ENCODE measurements at places on chromosomes 12 and 14.

DNA sequence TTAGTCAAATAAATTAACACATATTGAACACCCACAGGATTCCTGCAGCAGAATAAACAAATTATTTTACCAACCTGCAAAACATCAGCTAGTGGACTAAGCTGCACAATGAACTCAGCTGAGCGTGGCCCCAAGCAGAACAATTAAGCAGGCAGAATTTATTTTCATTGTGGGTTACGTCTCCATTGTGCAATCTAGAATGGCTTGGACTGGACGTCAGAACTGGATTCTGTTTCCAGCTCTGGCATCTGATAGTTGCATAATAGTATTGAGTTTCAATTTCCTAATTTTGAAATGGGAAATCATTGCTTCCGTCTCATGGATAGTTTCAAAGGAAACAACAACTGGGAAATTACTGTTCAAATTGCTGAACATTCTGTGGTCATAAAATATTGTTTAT, 35.5 kb upstream of the RERG start:
- no peak for DNase-seq

- DNase-seq = no peak
Observed at GRCh38 chr12:85642808-85643207, 193.4 kb downstream of the RASSF9 start.

DNA sequence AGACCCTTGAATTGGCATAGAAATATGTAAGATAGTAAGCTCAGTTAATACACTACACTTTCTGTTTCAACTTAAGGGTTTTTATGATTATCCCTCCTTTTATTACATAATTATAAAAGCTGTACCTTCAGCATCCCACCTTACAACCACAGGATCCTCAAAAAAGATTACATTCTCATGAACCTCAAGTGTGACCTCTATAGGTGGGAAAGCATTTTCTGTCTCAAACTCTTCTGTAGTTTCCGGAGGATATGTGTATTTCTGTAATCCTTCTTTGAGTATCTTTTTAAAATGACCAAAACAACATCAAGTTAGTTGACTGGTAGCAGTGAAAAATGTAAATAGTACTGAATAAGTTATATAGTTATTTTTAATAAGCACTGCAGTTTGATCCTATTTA, 75.9 kb downstream of the DNAI7 start:
- DNase-seq = no peak

- DNase-seq = no peak
Observed at GRCh38 chr14:22472466-22472865, 116.6 kb downstream of the DAD1 start.

- no peak for DNase-seq
Observed at GRCh38 chr12:5944053-5944452, 1.0 kb downstream of the ANO2 start.

GRCh38 chr12:27859648-27860047, 79.6 kb upstream of the MANSC4 start:
- no peak for DNase-seq

- no peak for DNase-seq
Observed at GRCh38 chr12:88067301-88067700, 38.1 kb upstream of the C12orf50 start.

GRCh38 chr12:84056-84455, 17.5 kb downstream of the IQSEC3 start:
- DNase-seq = no peak

DNA sequence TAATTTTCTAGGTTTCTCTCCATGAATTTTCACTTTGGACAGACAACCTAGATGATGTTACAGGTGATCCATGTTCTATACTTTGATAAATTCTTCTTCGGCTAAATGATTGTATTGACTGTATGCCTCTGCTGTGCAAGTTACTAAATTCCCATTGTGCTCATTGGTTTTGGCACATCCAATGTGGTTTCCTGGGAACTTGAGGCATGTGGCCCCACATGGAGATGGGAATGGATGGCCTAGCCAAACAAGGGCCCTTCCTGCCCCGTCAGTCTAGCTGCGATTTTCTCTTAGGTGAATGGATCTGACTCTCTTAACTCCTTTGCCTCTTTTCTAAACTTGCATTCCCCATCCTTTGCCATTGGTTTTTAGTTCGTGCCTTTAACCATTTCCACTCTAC, 186.2 kb downstream of the PELI2 start:
- DNase-seq = no peak

GRCh38 chr12:1591034-1591433, 3.3 kb downstream of the FBXL14 start:
- DNase-seq = no peak

DNA sequence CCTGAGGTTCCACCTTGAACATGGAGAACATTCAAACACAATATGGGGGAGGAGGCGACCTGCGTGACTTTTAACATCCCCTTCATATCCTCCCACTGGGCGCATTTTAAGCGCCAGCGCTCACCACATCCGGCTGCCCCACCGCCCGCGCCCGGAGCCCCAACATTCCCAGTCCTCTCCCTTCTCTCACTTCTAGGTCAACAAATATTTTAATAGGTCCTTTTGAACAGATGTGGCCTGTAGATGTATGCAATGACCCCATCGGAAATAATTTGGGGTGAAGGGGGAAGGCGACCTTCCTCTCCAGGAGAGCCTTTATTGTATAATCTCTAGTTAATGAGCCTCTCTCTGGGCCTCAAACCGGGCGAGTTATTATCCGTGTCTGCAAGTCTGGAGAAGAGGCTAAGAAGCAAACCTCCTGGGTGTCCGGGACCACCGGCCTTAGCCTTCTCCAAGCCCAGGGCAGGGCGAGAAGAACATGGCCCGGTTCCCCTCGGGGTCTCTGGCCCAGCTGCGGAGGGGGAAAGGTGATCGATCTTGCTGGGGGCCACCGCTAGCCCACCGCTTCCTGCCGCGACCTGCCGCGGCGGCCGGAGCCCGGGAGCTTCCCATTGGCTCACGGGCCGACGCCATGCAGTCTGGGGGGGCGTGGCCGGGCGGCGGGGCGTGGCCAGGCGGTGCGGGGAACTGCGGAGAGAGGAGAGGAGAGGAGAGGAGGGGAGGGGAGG, 83.2 kb upstream of the HMGA2 start:
- peak; percentile 49 for DNase-seq

- no peak for DNase-seq
Observed at GRCh38 chr12:125604976-125605375, 539.7 kb downstream of the AACS start.

DNA sequence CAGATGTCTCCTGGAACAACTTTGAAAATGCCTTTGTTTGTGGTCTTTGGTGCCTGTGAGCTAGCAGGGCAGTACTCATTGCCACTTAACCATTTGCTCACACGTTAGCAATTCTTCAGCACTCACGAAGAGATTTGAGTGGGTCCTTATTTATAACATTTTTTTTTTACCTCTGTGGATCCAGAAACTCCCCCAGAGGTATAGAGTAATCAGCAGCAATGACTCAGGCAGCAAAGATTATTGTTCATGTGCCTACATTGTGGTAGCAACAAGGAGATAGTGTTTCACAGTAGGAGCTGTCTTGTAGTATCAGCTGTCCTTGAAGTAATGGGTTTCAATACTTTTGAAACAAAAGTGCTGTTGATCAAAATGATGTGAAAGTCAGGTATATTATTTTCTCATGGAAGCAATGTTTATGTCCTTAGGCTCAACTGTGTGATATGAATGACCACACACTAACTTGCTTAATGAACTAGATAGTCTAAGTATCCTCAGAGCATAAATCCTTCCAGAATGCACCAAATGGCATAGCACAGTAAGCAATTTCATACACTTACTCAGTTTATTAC, 304.1 kb downstream of the EGLN3 start:
- no peak for DNase-seq

- DNase-seq = no peak
Observed at GRCh38 chr12:27279826-27280225, 35.7 kb downstream of the STK38L start.

GRCh38 chr14:100078997-100079725, 13.9 kb downstream of the EVL start:
- peak; percentile 83 for DNase-seq
